ENCODE measurements at places on chromosomes 2 and 18.

DNA sequence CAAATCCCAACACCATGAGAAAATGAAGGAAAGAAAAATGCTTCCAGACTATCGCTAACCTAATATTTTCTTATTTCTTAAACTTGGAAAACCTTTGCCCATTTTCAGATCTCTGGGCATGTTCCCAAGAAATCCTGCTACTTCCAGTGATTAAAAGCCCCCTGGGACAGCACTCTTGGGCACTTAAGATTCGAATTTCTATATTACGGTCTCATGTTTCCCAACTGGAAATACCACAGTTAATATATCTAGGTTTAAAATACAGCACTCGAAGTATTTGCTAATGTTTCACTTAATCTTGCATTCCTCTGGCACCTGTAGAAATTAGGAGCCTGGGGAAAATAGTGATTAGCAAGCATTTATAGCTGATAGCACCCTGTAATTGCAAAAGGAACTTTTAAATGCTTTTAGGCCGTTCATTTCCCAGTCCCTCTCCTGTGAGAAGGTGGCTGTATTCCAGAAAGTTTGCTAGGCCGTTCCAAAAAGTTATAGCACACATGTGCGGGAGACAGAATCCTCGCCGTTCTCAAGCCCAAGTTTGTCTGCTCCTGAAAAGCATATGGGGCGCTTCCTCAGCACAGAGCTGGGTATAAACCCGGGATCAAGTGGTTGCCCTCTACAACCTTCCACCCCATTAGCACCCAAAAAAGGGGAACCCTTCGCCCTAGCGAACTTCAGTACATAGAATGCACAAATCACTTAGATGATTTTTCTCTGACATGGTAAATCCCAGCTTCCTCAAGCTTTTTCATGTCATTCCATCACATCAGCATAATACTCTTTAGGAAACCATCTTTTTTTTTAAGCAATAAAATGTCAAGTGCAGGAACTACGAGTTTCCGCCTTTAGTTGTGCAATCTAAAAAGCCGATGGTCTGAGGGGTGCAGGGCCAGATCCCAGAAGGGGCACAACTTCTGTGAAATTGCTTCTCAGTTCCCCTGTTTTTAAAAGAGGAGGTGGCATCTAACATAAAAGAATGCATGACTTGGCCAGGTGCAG lies 60.6 kb downstream of the DIPK1C start:
- DNase-seq = peak; percentile 33

- DNase-seq = no peak
Measured at GRCh38 chr2:142467321-142467720, 336.5 kb upstream of the LRP1B start.

DNA sequence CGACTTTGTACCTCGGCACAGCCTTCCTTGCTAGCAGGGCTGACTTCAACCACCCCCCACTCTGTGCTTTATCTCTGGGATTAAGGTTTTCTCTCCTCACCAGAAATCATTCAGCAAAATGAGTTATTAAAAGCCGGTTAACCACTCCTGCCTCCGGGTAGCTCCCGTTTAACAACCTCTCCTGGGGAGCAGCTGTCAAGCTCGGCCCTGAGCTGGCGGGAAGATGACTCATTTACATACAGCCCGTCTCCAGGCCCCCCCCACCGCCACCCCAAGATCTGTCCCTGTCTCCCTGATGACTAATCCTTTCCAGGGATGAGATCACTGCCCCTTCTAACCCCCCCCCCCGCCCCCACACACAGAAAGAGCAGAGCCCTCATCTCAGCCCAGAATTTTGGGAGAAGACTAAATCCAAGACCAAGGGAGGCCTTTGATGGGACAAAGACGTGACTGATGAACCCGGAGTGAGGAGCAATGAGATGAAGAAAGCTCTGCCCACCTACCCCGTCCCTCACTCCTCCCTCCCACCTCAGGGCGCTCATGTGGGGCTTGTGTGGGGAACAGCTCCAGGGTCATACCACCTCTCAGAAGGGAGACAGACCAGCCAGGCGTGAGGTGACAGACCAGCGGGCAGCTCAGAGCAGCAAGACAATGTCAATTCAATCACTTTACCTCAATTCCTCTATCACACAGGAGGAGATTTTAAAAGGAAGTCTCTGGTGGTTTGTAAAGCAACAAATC lies 131.4 kb downstream of the MSH2 start:
- no peak for DNase-seq

DNA sequence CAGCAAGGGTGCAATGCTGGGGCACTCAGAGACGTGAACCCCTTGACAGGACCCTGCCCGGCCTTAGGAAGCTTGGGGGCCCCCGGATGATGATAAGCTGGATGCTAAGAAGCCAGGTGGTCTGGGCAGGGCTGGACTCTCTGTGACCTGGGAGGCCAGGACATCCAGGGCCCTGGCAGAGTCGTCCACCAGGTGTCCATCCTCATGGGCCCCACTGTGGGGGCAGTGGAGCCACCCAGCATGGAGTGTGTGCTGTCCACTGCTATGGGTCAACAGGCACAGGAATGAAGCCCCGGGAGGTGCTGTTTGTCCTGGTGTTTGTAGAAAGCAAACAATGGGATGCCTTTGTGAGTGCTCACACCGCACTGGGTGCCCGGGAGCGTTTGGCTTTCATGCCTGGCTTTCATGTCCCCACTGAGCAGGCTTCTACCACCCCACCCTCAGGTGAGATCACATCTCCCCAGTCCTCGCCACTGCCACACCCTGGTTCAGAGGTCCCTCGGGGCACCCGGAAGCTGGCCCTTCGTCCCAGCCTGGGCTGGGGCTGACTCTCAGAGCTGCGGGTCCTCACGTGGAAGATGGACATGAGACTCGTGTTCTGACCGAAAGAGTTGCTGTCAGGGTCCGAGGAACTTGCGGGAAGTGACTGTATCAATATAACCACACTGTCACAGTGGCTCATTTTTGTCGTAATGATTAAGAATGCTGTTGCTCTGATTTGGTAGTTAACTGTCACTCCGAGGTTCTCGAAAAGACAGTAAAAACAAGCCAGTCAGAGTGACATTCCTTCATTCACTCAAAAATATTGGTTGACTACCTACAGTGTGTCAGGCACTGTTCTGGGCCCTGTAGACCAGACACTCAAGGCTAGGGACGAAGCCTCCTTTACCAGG lies 53.3 kb downstream of the INHBB start:
- no peak for DNase-seq

DNA sequence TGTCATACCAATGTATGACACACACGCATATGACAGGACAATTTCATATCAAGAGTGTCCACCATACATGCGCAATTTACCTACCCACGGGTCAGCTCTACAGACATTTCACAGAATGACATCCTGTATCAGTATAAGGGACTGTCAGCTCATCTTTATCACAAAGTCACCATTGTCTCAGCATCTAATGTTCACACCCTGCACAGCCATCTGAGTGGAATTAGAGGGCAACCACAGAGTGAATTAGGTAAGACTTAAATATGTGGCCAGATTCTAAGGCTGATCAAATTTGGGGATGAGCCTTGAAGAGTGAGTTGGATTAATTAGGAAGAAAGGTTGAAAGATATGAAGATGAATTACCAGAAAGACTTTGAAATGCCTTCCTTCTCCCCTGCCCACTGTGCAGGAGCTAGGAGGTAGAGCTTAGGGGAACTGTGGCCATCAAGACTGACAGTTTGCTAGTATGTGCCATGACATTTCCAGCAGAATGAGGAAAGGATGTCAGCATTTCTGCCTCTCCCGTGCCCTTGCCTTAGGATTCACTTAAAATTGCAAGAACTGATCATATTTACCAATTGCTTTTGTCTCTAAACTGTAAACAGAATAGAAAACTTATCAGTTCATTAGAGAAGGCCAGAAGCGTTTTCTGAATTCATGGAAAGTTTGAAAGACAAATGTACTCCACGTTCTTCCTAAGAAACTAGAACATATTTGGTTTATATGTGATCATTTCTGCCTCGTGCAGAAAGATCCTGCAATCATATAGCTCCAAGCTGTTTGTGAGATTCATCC lies 121.1 kb downstream of the DDX1 start:
- DNase-seq = no peak

- DNase-seq = no peak
Measured at GRCh38 chr18:4406856-4407255, 48.3 kb downstream of the DLGAP1 start.

- DNase-seq = no peak
Measured at GRCh38 chr2:24912986-24913385, 7.1 kb downstream of the ADCY3 start.

DNA sequence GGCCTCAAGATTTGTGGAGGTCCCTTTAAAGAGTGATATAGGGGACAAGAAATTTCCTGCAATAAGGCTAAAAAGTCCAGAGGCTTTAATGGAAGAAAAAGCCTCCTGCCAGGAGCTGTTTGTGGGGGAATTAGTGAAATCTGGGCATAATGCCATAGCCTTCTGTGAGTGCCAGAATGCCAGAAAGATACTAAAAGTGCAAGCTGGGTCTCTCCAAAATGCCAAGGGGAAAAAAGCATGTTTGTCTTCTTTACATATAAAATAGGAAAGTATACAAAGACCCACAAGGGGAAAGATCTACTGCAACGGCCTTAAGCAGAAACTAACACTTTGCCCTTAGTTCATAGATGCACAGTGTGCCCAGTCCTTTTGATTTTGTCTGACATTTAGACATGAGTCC lies 647.7 kb upstream of the ZNF804A start:
- DNase-seq = no peak

GRCh38 chr18:79801641-79802040 lies 3.9 kb downstream of the KCNG2 start:
- no peak for DNase-seq

- no peak for DNase-seq
Measured at GRCh38 chr2:221005338-221005737, 566.8 kb downstream of the EPHA4 start.

GRCh38 chr2:127280693-127281092 lies 13.3 kb downstream of the ERCC3 start:
- no peak for DNase-seq

DNA sequence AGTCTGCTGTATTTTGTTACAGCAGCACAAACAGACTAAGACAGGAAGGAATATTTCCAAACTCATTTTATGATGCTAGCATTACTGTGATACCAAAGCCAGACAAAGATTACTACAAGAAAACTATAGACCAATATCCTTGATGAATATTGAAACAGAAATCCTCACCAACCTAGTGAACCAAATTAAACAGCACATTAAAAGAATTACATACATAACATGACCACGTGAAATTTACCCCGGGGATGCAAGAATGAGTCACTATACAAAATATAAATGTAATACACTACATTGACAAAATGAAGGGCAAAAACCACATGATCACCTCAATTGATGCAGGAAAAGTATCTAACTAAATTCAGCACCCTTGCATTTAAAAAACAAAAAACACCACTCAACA lies 112.6 kb downstream of the CHN1 start:
- DNase-seq = no peak

DNA sequence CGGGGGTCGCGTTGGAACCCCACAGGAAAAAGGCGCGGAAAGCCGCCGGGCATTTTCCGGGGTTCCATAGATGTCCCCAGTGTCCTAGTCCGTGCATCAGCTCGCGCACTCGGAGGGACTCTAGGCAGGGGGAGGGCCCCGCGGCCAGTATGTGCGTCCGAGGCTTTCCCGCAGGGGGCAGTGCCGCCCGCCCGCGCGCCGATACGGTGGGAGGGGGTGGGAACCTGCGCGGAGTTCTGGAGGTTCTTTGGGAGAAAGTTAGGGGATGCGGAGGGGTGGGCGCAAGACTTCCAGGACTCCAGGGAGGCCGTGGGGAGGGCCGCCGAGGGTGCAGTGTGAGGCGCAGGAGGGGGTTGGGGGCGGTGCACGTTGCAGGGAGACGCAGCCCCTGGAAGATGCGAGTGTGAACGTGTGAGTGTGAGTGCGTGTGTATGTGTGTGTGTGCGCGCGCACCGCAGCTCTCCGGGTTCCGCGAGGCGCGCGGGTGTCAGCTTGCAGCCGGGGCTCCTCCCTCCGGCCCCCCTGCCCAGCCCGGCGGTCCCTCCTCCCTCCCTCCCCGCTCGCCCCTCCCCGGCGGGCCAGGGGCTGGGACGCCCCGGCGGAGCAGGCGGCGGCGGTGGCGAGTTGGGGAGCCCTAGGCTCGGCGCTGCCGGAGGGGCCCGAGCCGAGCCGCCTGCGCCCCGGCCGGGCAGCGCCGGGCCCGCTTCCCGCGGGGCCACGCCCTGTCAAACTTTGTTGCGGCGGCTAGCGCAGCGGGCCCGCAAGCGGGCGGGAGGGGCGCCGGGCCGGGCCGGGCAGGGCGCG lies at the start of gene TCF7L1:
Gene TCF7L1 (plus strand): TSS at position 559 of the 804 bp plus-strand sequence. CDS start 293 bp downstream, outside the sequence.
- peak; percentile 67 for DNase-seq

DNA sequence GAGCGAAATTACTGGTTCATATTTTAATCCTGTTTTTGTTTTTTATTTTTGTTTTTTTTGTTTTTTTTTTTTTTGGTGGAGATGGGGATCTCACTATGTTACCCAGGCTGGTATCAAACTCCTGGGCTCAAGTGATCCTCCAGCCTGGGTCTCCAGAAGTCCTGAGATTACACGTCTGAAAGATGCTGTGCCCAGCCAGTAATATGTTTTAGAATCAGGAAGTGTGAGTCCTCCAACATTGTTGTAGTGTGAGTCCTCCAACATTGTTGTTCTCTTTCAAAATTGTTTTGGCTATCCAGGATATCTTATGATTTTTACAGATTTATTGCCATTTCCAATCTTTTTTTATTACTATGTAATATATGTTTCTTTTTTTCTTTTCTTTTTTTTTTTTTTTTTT lies 23.1 kb downstream of the TPRKB start:
- no peak for DNase-seq

GRCh38 chr2:16587601-16588000 lies 78.0 kb downstream of the CYRIA start:
- no peak for DNase-seq

GRCh38 chr2:46323730-46324129 lies 26.5 kb downstream of the EPAS1 start:
- DNase-seq = no peak

GRCh38 chr2:16663121-16663905 lies 2.3 kb downstream of the CYRIA start:
- peak; percentile 41 for DNase-seq

GRCh38 chr2:165576409-165577154 lies 107.1 kb downstream of the CSRNP3 start:
- DNase-seq = no peak

- DNase-seq = no peak
Measured at GRCh38 chr2:47946593-47946992, 40.3 kb upstream of the FBXO11 start.

DNA sequence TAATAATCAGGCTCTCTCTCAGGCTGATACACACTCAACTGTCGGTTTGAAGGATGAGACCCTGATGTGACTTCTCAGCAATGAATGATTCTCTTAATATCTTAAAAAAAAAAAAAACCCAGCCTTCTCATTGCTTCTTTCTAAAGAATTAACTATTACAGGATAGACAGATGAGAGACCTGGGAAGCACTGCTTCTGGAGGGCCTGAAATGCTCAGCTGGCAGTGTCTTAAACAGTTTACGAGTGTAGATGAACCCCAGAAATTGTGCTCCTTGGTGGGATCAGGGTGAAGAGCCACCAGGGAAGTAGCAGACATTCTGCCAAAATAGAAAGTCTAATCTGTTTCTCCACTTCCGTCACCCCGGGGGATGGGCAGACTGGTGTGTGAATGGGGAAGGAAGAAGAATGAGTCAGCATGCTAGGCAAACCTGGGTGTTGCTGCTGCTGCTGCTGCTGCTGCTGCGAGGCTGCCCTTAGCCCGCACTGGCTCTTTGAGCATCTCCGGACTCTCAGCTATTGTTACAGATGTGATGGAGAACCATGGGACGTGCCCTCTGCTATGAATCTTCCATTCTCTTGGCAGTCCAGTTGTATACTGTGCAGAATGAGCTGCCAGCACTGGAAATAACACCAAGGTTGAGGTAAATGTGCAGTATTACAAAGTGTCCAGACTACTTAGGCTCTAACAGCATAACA lies 158.4 kb downstream of the SETBP1 start:
- DNase-seq = peak; percentile 92

- DNase-seq = no peak
Measured at GRCh38 chr2:43407935-43408334, 181.5 kb upstream of the ZFP36L2 start.
